ENCODE measurements at places on chromosomes 6 and 20.

- no peak for DNase-seq
Observed at GRCh38 chr6:34358389-34358905, 34.0 kb downstream of the NUDT3 start.

DNA sequence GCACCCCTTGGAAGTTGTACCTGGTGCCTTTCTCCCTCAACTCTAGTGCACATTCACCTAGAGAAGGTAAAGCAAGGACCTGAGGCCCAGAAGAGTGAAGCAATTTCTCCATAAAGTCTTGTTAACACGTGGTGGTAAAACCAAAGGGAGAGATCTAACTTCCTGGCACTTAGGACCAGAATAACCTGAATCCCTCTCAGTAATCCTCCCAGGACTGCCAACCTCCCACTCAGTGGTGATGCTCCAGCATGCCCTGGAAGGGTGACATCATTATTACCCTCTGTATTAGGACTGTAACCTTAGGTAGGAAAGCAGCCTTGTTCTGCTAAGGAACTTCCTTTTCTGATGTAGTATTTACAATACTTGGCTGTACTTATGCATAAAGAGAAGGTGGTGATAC, 330.6 kb upstream of the MARCKS start:
- DNase-seq = no peak

DNA sequence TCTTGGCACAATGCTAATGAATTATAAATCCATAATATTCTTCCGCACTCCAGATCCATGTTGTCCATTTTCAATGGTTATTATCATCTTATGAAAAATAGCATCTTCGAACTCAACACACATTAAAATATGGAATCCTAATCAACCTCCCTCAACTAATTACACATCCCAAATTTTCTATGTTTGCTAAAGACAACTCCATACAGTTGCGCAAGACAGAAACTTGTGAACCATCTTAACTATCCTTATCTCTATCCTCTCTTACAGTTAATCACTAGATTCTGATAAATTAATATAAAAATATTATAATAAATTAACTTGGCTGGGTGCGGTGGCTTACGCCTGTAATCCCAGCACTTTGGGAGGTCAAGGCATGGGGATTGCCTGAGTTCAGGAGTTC, 38.3 kb upstream of the TFAP2B start:
- no peak for DNase-seq

DNA sequence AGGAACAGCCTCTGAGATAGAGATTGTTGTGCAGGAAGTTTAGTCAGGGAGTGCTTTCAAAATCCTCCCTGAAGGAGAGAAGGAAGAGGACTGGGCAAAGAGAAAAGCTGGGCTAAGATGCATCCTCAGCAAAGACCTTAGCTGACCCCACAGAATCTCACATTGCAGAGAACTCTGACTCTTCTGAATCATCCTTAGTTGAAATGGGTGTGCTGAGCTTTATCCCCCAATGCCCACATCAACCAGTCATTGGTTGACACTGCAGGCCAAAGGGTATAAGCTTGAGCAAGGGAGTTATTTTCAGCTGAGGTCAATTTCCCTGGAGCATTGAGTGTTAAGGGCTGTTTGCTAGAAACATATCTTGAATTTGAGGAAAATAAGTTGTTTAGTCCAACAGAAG, 732.2 kb downstream of the CBLN4 start:
- DNase-seq = no peak

GRCh38 chr6:304833-305370, 12.6 kb downstream of the DUSP22 start:
- no peak for DNase-seq

Measured in SIG-M5 (cell line).